ENCODE measurements at places on chromosomes 13 and 19.

DNA sequence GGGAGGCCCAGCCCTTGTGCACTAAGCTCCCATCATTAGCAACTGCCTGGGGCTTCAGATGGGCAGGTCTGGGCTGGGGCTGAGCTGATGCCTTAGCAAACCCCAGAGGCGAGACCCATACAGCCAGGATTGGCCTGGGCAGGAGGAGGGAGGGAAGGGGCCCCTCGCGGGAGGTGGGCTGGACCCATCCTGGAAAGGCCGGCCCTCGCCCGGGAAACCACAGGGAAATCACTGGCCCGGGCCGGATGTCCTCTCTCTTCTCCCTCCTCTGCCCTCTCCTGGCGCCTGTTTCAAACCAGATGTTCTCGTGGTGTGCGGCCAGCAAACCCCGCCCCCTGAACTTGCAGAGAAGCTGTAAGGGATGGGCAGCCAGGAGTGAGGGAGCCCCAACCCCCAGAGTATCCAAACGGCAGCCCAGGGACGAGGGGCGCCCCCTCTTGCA, 43.1 kb downstream of the TMEM255B start:
- DNase-seq = no peak

DNA sequence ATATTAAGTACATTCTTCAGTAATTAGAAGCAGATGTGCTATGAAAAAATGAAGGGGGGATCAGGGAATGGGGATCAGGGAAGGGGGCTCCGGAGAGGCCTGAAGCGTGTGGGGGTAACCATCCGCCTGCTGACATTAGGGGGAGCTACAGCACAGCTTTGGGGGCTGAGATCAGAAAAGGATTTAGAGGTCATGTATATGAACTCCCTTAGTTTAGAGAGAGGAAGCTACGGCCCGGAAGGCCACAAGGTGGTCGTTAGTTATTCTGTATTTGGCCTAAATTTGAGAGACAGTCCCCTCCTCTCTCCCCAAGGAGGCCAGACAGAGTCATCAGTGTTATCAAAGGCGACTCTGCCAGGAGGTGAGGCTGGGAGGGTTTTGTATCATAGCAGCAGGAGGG, 99.0 kb downstream of the TM9SF2 start:
- peak; percentile 11 for DNase-seq

- no peak for DNase-seq
These were observed 100.6 kb downstream of the TNFRSF19 start for GRCh38 chr13:23670793-23671192.

GRCh38 chr13:91668866-91669495, 270.6 kb downstream of the GPC5 start:
- DNase-seq = no peak

DNA sequence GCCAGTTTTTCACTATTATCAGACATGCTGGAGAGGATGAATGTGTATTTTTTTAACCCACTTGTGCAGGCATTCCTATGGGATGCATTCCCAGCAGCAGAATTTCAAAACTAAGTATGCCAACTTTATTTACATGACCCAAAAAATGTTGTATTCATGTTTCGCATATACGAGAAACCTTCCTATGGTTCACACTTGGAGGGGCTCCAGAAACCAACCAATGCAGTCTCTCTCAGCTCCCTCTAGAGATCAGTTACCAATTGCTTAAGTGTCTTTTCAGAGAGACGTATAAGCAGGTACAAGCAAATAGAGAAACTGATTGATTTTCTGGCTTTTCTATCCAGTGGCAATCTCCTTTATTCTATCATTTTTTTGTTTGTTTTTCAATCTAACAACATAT, 5.5 kb upstream of the PTOV1 start:
- DNase-seq = no peak

DNA sequence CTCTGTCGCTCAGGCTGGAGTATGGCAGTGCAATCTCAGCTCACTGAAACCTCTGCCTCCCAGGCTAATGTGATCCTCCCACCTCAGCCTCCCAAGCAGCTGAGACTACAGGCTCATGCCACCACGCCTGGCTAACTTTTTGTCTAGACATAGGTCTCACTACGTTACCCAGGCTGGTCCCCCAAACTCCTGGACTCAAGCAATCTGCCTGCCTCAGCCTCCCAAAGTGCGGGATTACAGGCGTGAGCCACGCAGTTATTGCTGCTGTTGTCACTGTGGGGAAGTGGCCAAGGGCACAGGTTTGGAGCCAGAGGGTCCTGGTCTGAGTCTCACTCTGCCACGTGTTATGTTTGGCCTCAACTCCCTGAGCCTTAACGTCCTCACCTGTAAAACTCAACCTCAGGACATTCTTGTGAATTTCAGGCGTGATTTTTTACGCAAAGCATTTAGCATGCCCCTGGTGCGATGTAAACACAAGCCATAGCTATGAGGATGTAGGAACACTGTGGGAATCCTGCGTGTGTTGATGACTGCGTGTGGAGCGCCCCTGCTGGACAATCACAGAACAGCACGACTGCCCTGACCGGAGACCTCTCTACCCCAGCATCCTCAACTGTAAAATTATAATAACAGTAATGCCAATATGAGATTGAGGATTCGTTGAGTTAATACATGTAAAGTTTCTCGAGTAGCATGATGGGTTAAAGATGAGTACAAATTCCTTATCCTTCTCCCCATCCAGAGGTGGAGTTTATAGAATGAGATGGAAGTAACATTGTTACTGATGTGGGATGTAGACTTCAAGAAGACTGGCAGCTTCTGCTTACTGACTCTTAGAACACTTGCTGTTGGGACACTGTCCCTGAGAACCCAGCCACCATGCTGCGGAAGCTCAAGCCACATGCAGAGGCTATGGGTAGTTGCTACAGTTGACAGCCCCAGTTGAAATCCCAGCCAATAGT, 41.8 kb upstream of the PNMA8B start:
- peak; percentile 71 for DNase-seq

- no peak for DNase-seq
These were observed 179.8 kb upstream of the RFC3 start for GRCh38 chr13:33637978-33638743.

GRCh38 chr19:35430409-35431144, 17.5 kb upstream of the FFAR2 start:
- DNase-seq = no peak

DNA sequence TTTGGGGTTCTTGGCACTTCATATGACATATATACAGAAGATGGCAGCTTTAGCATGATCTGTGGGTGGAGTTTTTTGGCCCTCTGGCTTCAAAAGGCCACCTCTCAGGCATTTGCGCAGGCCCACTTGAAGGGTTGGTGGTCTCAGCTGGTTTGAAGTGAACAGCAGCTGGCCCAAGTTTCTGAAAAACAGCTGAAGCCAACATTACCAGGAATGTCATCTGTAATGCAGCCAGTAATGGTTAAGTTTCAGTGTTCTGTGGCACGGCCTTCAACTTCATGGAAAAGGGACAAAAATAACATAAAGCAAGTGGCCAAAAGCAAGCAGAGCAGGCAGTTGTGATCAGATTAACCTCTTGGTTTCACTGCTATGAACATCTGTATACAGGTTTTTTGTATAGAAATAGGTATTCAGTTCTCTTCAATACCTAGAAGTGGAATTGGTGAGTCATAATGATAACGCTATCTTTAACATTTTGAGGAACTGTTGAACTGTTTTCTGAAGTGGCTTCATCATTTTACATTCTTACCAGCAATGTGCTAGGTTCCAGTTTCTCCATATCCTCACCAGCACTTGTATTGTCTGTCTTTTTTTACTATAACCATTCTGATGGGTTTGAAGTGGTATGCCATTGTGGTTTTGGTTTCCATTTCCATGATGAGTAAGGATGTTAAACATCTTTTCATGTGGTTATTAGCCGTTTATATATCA, 245.4 kb downstream of the SHISA2 start:
- DNase-seq = no peak

DNA sequence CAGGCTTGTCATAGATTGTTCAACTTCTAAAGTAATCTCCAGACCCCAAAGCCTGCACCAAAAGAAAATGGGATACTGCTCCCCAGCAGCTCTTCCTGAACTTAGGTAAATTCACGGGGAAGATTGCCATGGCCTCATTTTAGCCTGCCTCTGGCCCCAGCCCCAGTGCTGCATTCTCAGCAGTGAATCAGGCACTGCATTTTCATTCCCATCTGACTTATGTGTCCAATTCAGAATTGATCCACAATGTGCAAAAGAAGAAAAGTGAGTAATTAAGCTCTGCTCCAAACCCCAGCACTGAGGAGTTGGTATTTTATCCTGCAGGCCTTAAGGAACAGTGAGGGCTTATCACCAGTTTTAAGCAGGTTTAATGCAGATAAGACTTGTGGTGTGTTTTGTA, 176.4 kb downstream of the KCTD12 start:
- DNase-seq = no peak

- no peak for DNase-seq
These were observed 401 bp downstream of the C19orf85 start for GRCh38 chr19:55464039-55464661.

GRCh38 chr13:39765801-39766463, 110.5 kb downstream of the COG6 start:
- peak; percentile 4 for DNase-seq

DNA sequence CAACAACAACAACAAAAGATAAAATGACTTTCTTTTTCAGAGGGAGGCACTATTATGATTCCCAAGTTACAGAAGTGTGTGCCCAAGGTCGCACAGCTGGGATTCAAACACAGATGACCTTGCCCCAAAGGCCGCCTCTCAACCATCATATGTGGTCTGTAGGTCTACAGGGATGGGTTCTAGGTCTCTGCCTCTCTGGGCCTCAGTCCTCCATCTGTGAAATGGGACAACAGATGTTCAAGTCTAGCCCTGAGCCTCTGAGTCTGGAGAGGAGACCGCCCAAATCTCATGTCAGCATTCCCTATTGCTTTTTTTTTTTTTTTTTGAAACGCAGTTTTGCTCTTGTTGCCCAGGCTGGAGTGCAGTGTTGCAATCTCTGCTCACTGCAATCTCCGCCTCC, 4.9 kb downstream of the NPAS1 start:
- DNase-seq = no peak

DNA sequence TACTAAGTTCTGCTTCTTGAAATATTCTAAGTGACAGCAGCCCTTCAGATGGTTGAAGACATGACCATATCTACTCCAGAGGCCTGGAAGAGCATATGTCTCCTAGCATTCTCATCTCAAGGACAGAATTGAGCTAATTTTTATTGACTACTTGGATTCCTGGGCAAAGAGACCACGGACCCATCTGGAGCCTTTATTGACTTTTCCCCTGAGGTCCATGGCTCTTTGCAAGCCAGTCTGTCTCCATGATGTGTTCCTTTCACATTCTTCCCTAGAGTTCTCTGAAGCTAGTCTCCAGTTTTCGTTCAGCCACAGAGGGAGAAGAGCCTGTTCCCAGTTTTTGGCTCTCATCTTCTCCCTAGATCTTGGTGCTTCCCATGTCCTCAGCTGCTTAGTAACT, 202.7 kb downstream of the PCCA start:
- DNase-seq = no peak

DNA sequence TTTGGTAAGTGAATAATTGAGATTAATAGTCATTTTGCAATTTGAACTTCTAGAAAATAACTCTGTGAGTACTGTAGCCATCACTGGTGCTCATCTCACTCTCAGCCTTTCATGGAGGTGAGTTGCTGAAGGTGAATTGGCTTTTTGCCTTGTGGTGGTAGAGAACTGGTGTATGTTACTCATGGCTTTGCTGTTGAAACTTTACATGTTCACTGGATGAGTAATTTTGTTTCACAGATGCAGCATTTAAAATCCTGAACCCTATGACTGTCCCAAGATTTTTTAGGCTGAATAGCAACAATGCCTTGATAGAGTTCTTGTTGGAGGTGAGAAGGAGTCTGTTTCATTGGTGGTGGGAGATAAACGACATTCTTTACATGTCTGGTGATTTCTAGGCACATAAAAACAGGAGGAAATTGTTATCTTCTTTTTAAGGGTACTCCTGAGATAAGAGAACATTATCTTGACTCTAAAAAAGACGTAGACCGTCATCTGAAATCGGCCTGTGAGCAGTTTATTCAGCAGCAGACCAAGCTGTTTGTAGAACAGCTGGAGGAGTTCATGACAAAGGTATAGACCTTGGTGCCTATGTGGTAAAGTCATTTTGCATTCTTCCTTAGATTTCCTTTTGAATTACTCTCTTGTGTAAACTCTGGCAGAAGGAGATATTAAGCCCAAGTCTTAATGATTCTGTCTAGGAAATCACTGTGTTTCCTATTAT, 53.9 kb downstream of the COG3 start:
- no peak for DNase-seq

- DNase-seq = peak; percentile 1
These were observed 753.9 kb downstream of the OLFM4 start for GRCh38 chr13:53782488-53782961.

DNA sequence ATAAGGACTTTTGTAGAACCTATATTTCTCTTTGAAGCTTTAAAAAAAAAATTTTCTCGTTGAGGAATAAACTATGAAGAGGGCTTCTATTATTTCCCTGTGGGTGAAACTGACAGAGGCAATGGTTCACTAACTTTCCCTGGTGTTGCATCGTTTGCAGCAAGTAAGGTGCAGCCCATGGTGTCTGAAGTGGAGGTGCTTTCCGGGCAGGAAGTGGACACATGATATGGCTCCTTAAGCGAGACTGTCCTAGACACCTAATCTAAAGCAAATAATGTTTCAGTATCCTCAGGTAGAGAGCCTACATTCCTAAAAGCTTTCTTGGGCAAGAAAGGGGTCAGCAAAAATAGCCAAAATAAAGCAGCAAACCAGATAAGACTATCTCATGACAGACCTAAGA, 437.6 kb upstream of the ARGLU1 start:
- no peak for DNase-seq

DNA sequence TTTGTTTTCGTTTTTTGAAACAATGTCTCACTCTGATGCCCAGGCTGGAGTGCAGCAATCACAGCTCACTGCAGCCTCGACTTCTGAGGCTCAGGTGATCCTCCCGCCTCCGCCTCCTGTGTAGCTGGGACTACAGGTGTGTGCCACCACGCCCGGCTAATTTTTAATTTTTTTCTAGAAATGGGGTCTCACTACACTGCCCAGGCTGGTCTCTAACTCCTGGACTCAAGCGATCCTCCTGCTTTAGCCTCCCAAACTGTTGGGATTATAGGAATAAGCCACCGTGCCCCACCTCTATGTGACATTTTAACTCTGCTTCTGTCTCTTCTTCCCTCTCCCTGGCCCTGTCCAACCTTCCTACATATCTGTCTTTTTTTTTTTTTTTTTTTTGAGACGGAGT, 5.1 kb downstream of the ATP1A3 start:
- no peak for DNase-seq

DNA sequence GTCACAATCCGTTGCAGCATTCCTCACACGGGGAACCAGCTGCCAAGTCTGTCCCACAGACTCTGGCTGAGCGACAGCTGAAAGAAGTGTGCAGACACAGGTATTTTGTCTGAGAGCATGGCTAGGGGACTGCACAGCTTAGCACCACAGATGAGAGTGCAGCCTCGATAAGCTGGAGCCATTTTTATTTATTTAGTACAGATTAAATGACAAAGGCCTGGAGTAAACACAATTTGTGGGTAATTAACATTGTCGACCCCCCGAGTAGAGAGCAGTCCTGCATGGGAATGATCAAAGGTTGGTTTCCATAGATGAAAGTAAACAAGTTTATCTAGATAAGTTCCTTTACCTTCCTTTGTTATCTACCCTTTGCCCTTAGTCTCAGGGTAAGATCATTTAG, 836.2 kb downstream of the DACH1 start:
- no peak for DNase-seq

GRCh38 chr19:18264137-18264854, 10.0 kb downstream of the IQCN start:
- DNase-seq = no peak

- DNase-seq = no peak
These were observed 413.1 kb upstream of the ARGLU1 start for GRCh38 chr13:106981051-106981450.

Measured in CD4-positive, alpha-beta T cell treated with Interleukin-2 at 100 ng/mL for 4 hours (primary cell).